ENCODE measurements at places on chromosomes 11 and 22.

- no peak for DNase-seq
Observed at GRCh38 chr11:116603728-116604323, 169.0 kb downstream of the BUD13 start.

DNA sequence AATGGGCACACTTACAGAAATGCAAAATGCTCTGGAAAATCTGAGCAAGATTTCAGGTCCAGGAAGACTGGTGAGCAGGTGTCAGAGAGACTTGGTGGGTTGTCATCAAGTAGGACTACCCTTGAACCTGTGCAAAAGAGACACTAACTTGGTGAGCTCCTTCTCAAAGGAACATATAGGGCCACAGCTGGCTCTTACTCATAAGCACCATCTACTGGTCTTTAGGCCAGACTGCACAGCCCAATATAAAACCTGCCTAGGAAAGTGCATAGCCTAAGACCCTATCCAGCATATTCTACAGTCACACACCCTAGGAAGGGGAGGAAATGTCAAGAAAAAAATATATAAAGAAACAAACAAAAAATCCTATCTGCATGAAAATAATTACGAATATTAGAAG is 18.2 kb upstream of the OR10W1 start:
- no peak for DNase-seq

- DNase-seq: no peak
Observed at GRCh38 chr22:21098099-21098671, 52.4 kb downstream of the LRRC74B start.

DNA sequence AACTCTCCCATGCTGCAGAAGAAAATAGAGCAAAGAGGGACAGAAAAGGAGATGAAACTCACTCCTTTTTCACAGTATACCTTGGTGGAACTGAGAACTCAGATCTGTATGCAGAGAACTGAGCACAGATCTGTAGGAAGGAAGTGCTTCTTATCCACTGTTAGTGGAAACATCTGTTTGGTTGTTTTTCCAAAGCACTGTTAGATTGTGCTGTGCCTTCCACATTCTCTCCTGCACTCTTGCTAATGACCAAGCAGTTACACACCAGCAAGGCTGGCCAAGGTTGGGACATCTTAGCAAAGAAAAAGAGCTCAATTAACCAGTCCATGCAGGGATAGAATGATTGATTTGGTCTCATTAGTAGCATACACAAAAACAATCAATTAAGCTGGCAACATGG is 20.1 kb upstream of the SIK2 start:
- no peak for DNase-seq

- DNase-seq: peak; percentile 59
Observed at GRCh38 chr11:13277768-13278608, at the start of gene BMAL1. Gene BMAL1, plus strand, starts transcription at chr11:13277790. Its CDS starts 76,519 bp downstream, at chr11:13354309.

- no peak for DNase-seq
Observed at GRCh38 chr11:638631-639331, 1.7 kb downstream of the DRD4 start.

- no peak for DNase-seq
Observed at GRCh38 chr22:42001706-42002105, 3.1 kb downstream of the WBP2NL start.

DNA sequence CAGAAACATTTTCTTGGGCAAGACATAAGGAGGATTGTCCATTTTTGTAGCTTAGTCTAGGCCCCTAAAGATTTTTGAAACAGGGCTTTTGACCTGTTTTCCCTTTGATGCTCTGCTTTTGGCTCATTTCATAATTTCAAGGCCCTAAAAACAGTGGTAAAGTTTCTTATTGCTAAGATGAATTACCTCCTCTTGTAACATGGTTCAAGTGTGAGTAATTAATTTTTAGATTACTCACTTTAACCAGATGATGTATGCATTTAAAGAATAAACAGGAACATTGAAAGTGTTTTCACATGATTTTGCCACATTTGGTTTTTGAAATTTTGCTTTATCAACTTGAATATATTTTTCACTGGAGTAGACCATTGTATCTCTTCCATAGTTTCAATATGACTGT is 1.2 kb downstream of the RAG2 start:
- no peak for DNase-seq

- no peak for DNase-seq
Observed at GRCh38 chr11:65184146-65184545, 2.4 kb downstream of the CAPN1 start.

DNA sequence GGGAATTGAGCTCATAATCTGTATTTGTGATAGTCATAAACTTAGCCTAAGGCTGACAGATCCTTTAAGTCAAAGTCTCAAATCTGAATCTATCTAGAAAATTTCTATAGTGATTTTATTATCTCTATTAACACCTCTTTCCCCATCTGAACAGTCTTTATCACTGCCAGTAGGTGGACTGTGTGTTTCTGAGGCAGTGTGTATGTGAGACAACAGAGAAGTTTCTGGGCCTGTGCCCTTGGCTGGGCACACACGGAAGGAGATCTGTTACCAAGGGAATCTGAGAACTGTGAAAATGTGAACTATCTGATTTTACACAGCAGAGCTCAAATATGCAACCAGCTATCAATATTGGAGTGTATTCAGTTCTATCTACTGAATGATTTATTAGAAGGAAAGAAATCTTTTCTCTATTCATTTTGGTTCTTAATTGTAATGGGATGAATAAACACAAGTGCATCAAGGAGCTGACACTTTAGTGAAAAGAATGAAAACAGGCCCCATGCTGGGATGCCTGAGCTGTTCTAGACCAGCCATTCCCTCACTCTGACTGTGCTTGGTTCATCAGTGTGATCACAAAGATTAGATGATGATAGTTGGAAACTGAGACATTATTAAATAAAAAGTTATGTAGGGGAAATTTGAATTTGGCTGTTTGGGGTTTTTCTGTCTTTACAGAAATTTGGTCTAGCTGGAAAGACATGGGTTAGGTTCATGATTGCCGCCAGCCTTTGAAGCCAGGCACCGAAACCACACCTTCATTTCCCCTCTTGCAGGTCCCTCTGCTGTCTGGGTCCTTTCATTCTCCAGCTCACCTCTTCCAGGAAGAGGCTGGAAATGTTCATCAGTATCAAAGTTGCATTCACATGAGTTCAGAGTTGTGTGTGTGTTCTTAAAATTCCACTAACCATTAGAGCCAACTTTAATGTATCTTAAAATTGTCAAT is 68.1 kb downstream of the LIF start:
- DNase-seq: no peak

DNA sequence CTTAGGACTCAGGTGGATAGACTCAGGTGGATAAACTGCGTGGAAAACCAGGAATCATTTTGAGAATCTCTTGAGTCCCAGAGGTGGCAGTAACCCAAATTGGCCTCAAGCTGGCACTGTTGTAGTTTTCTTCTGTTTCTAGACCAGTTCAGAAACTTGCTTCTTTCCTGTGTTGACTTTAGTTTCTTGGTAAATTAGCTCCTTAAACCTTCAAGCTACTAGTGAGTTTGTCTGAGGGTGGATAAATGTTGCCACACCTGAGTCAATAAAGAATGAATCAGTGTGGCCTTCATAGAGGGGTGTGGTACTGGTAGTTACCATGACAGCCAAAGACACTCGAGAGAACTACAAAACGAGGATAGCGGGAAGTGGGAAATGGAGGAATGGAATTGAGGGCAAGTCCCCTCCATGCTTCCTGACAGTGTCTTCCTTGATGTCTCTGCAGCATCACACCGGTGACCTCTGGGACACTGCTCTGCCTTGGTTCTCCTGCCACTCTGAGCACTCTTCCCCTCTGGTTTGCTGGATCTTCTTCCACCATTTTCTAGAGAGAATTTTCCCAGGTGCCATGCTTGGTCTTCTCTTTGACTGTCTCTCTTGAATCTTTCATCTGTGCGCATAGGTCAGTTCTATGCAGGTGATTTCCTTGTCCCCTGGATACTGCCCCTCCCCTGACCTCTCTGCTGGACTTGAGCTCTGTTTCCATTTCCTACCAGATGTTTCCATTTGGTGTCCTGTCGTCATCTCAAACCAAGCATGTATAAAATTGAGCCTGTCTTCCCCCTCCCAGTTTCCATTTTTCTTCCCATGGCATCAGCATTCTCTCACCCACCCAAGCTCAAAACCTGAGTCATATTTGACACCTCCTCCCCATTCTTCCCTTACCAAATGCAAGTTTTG is 7.2 kb downstream of the POLD4 start:
- DNase-seq: no peak

DNA sequence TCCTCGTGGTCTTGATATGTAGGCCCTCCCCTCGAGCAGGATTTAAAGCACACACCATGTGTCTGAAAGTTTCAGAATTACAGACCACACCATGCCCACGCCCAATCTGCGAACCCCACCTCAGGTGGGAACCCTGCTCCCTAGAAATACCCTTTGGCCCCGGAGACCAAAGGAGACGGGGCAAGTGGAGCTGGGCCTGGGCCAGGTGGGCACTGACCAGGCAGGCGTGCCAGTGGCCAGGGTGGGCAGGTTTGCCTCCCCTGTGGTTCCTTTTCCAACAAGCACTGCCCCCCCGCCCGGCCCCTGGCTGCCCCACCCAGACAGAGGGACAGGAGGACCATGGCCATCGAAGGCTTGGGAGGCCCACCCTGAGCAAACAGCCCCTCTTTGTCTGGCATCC is 400.4 kb downstream of the TBC1D22A start:
- no peak for DNase-seq

GRCh38 chr22:21802056-21802455 is 65.4 kb downstream of the MAPK1 start:
- DNase-seq: no peak

- no peak for DNase-seq
Observed at GRCh38 chr11:74679513-74679865, 51.7 kb downstream of the CHRDL2 start.

- DNase-seq: peak; percentile 51
Observed at GRCh38 chr11:77039491-77040400, 5.5 kb downstream of the B3GNT6 start.

GRCh38 chr22:43923631-43924464 is at the start of gene PNPLA3:
Gene PNPLA3, plus strand, starts transcription at chr22:43923805. Its CDS starts 107 bp downstream, at chr22:43923912.
- DNase-seq: peak; percentile 98

GRCh38 chr22:39956932-39957664 is 3.1 kb upstream of the TMA7B start:
- DNase-seq: no peak

DNA sequence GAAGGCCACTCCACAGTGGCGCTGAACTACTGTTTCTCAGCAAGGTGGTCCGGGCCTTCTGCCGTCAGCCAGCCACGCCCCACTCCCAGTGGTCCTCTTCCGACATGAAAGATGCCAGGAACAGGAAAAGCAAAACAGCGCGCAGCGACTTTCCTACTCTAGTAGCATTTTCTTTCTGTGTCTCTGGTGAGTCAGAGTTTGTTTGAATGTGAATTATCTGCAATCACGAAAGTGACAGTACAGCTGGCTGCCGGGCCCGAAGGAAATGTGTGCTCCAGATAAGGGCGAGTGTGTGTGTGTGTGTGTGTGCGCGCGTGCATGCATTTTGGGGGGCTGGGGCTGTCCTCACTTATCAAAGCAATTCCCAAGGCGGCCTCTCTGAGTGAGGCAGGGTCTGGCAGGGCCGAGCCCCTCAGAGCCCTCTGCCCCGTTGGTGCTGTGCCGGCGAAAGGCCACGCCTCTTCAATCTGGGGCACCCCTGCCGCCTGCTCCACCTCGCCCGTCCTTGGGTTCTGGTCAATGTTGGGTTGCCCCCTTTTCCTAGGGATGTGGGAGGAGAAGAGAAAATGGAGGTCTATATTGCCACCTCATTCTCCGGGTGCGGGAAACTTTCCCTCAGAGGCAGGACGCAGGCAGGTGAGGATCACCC is 288.5 kb downstream of the KIRREL3 start:
- no peak for DNase-seq

DNA sequence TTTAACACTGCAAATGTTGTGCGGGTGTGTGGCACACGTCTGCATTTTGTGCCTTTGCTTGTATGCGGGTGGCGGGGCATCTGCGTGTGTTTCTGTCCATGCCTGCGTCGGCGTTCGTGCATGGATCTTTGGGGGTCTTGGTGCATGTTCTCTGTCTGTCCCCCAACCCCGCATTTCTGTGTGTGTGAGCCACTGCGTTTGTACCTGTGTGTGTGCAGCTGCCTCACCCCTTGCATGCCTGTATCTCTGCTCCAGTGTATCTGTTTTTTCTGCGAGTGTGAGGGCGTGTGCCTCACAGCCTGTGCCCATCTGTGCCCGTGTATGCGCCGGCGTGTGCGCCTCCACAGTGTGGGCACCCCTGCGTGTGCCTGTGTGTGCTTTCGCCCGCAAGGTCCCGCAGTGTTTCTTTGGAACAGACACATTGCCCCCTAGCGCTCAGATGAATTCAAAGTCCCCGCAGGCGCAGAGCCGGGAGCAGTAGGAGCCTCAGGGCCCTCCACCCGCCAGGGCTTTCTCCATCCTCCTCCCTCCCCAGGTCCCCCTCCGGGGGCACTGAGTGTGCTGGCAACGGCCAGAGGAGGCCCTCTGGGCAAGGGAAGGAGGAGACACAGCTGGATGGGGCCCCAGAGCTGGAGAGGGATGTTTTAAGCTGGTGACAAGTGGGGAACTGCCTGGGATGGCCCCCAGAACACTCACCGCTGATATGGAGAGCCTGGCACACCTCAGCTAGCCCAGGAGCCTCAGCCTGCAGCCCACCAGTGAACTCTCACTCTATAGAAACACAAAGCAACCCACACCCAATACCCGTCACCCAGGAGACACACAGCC is 3.1 kb upstream of the MN1 start:
- peak; percentile 75 for DNase-seq

DNA sequence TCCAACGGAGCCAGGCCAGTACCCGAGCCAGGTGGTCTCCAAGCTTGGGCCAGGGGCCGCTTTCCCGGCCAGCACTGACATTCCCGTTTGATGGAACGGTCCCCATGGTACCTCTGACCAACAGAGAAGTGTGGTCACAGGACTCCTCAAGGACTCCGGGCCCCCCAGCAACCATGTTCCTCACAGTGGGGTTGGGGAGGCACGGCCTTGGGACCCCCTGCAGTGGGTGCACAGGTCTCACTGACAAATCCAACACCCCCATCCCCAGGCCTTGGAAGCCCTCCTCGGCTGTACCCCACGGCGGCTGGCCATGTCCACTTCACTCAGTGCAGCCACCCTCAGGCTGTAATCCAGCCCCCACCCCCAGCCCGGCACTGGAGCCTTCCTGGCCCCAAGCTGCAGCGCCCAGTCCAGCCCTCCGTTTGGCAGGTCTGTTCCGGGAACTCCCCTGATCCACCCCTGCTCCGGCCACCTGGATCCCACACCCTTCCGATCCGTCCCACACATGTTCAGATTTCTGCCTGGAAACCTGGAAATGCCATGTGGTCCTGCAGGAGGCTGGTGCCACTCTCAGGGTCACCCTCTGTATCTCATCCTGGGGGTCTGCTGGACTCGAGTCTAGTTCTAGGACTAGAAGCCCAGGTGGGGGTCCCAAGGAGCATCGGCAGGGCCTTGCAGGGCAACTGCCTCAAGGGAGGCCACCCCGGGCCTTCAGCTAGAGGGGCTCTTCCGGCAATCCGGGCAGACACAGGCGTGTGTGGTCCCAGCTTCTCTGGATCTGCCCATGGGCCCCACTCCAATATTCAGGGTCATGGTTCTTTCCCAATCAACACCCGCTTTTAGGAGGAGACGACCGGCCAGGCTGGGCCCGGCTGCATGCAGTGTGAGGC is 26.6 kb downstream of the TBX1 start:
- no peak for DNase-seq

Measured in frontal cortex (tissue), 4 donors.